Tongue (tissue), 3 donors: ENCODE measurements at places on chromosomes 7 and 10. TPM values are rescaled to one million over a fixed set of nuclear protein-coding genes. Genes with fewer than 3 reads are reported as not detected.

- no peak for DNase-seq
Measured at GRCh38 chr7:112648781-112649180, 141.4 kb downstream of the TMEM168 start.

DNA sequence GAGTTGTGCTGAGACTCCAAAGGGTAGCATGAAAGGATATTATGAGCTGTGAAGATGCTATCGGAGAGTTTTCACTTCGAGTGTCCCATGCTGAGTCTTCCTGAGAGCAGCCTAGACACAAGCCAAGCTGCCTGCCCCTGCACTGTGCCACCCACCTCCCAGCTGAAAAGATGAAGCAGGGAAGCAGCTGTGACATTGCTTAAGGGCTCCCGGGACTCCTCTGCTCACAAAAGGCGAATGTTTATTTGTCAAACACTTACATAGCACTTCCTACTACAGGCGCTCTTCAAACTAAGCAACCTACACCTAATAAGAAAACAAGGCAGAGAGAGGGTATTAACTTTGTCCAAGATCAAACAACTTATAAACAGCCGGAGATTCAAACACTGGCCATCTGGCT lies 95.6 kb downstream of the OSBPL3 start:
- peak; percentile 34 for DNase-seq

- peak; percentile 77 for DNase-seq
Measured at GRCh38 chr10:26890956-26891355, 30.2 kb upstream of the ABI1 start.

DNA sequence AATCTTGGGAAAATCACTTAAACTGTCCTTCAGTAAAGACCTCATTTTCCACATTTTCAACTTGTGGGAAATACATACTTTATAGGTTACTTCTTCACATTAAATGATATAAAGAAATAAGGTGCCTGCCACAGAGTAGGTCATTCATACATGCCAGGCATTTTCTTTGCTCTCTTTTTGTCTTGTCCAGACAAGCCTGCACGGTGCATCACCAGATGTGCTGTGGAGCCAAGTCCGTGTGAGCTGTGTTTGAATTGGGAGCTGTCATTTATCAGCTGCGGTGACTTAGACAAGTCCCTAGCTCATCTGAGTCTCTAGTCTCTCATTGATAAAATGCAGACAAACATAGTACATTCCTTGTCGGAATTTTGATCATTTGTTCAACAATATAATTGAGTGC lies 432.9 kb downstream of the SORCS3 start:
- no peak for DNase-seq

DNA sequence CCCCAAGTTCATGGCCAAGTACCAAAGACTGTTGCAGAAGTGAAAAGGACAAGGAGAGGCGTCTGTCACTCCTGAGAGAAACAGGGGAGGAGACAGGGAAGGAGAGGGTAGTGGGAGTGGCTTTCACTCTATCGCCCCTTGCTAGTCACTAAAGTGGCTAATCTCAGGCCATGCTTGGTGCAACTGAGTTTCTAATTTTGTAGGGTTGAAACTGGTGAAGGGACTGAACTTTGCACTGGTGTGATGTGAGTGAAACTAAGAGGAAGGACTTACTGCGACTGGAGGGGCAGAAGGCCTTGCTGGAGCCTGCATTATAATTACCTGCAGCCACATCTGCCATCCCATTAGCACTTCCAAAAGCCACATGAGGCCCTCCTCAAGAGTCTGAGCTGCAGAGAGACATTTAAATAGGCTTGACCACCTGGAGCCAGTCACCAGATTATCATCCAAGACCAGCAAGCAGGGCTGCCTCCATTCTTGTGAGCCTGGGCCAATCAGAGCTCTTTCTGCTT lies 107.2 kb upstream of the EEPD1 start:
- DNase-seq, result no peak

KIF20B gene
- total RNA-seq, result 10.9 TPM

ATRNL1 gene
- total RNA-seq, result 11.7 TPM

- no peak for DNase-seq
Measured at GRCh38 chr10:3072641-3073360, 5.5 kb downstream of the PFKP start.

GRCh38 chr10:4851846-4852245 lies 25.8 kb downstream of the AKR1E2 start:
- DNase-seq, result peak; percentile 68

DNA sequence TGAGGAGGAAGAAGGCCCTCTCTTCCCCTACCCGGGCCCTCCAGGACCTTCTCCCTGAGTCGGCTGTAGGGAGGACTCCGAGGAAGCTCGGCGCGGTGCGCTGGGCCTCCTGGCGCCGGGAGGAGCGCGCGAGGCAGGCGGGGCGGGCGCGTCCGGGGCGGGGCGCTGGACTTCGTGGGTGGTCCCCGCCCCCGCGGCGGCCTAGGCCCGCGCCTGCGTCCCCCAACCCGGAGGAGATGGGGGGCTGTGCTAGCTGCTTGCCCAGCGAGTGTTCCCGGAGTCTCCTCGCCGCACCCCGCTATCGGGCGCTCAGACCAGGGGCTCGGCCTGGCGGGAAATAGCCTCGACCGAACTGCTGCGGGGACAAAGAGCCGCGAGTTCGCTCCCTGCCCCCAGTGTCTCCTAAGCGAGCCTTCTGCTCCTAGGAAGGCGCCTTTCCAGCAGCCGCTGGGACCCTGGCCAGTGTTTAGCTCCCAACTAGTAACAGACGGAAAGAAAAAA lies 19.2 kb upstream of the SMO start:
- DNase-seq, result peak; percentile 75

TEX36 gene
- total RNA-seq, result not detected

ARHGAP22 gene
- 2.1 TPM for total RNA-seq

DNA sequence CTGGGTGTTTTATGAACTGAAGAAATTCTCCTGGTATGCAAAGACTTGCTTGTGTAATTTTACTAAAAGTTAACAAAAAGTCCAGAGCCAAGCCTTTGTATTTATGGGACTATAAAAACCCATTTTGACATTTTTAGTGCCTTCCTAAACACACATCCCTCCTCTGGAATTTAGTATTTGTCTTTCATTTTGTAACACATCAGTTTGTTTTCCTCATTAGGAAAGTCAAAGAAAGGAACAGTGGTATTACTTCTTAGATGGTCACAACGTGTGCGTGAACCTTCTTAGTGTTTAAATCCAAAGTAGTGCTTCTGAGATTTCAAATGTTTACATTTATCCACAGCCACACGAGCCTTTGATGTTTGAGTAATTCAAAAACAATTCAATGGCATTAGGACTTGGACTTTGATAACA lies 103.2 kb upstream of the TMEM106B start:
- DNase-seq, result no peak

DNA sequence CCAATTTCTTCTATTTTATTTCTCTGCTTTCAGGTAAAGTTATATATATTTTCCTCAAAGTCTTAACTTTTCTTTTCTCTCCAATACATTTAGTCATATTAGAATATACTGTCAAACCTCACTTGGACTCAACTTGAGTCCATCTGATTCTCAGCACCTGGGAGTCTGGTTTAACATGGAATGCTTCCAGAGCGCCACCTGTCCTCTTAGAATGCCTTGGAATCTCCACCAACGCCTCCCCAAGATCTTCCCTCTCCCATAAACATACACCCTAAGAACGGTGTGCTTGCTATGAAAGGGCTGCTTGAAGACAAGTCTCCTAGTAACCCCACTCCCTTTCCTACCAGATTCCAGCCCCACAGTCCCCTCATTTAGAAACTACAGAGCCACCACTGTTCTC lies 229.1 kb upstream of the MKLN1 start:
- DNase-seq, result no peak
